ENCODE measurements at places on chromosomes 12 and 14. TPM values are rescaled to one million over a fixed set of nuclear protein-coding genes. Genes with fewer than 3 reads are reported as not detected.

DNA sequence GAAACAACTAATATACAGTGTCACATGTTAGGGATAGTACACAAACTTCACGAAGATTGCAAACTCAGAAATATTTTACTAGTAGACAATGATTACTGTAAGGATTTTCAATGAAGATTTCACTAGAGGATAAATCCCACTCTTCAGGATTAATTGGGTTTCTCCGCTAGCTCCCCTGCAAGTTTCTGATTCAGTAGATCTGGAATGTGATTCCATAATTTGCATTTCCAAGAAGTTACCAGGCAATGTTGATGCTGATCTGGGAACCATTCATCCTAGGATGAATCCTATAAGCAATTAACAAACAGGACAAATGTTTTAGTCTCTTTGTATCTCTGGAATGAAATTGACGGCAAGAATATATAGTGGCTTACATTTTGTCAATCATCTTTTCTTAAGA lies 272.4 kb downstream of the ALX1 start:
- no peak for DNase-seq

GRCh38 chr14:23327947-23328744 lies 6.9 kb downstream of the PABPN1 start:
- DNase-seq, result peak; percentile 83

- no peak for DNase-seq
These were observed 116.9 kb downstream of the DIP2B start for GRCh38 chr12:50621399-50622300.

DNA sequence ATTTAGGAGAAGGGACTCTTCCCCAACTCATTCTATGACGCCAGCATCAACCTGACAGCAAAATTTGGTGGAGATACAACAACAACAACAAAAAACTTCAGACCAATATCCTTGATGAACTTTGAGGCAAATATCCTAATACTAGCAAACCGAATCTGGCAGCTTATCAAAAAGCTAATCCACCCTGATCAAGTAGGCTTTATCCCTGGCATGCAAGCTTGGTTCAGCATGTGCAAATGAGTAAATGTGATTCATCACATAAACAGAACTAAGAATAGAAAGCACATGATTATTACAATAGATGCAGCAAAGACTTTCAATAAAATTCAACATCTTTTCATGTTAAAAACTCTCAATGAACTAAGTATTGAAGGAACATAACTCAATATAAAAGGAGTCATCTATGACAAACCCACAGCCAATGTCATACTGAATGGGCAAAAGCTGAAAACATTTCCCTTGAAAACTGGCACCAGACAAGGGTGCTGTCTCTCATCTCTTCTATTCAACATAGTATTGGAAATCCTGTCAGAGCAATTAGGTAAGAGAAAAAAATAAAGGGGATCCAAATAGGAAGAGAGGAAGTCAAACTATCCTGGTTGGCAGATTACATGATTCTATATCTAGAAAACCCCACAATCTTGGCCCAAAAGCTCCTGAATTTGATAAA lies 233.3 kb downstream of the CCDC59 start:
- peak; percentile 0 for DNase-seq

- peak; percentile 96 for DNase-seq
These were observed 1.1 kb upstream of the HDAC7 start for GRCh38 chr12:47820631-47821345.

- no peak for DNase-seq
These were observed 64.9 kb upstream of the DAAM1 start for GRCh38 chr14:59123531-59123930.

- DNase-seq, result no peak
These were observed 422.4 kb downstream of the TMEM117 start for GRCh38 chr12:44258246-44258645.

- DNase-seq, result no peak
These were observed 125.1 kb upstream of the TBX3 start for GRCh38 chr12:114809097-114809496.

GRCh38 chr12:110436231-110436630 lies 13.9 kb downstream of the ARPC3 start:
- no peak for DNase-seq

GRCh38 chr14:56585461-56586084 lies 6.0 kb downstream of the TMEM260 start:
- DNase-seq, result no peak

DNA sequence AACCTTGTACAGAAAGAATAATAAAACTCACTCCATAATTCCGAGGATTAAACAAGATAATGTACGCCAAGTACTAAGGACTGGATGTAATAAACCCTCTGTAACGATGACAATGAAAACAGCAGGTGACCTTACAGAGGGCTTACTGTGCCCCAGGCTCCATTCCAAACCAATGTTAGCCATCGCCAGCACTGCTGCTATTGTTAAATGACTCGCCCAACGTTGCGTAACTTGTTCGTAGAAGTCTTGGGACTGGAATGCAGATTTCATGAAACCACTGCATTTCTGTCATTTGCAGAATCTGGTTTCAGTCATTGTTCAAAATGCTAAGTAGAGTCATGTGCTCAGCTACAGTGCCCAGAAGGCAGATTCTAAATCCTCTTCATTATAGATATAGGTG lies 728 bp upstream of the STON2 start:
- DNase-seq, result peak; percentile 89

- DNase-seq, result no peak
These were observed 170.5 kb upstream of the GARIN2 start for GRCh38 chr14:67018720-67019119.

DNA sequence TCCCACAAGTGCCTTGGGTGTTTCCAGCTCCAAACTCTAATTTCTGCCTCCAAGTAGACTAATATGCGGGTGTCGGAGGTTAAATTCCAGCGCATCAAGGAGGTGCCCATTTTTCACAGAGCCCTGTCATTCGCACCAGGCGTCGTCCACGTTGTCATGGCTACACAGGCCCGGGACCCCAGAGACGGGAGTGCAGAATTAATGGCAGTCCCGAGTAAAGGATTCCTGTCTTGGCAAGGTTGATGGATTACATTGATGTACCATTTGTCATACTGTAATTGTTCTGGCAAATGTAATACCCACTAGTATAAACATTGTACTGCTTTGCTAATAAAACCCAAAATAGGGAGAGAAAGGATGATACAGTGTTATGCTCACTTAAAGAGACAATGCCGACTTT lies 222.9 kb upstream of the MYL2 start:
- DNase-seq, result no peak

GRCh38 chr14:23696701-23697239 lies 60.6 kb downstream of the DHRS2 start:
- DNase-seq, result no peak

Gene TEX52
- not detected for total RNA-seq

Gene CLEC4D
- total RNA-seq, result not detected

Gene ASCL1
- total RNA-seq, result not detected

Gene MOAP1
- total RNA-seq, result 10.0 TPM

Gene STON2
- not detected for total RNA-seq
